ENCODE measurements at places on chromosomes 3 and 15. TPM values are rescaled to one million over a fixed set of nuclear protein-coding genes. Genes with fewer than 3 reads are reported as not detected.

DNA sequence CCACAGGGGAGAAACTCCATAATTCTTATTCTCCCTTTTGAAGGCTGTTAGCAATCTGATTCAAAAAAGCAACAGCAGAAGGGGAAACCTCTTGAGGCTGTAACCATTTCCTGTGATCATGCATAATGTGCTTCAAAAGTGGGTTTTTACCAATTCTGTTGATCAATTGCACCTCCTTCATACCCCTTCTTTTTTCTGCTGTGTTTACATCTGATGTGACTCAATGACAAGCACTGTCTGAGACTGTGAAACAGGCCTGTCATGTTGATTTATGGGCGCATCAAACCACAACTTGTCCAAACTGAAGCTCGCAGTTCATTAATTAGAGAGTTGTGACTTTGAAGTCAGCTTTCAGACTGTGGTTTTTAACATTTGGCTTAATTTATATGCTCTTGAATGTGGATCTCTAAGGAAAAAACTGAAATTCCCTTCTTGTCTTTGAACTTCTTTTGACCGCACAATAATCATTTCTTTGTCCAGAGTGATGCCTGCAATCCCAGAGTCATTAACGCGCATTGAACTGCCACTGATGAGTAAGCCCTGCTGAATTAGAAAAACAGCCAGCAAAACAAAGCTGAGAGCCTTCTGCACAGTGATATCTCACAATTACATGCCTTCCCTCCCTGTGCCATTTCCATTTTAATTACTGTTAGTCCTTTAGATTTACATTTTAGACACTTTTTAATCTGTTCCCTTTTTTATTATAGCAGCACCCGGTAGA lies 532.8 kb downstream of the FOXP1 start:
- DNase-seq = peak; percentile 83

DNA sequence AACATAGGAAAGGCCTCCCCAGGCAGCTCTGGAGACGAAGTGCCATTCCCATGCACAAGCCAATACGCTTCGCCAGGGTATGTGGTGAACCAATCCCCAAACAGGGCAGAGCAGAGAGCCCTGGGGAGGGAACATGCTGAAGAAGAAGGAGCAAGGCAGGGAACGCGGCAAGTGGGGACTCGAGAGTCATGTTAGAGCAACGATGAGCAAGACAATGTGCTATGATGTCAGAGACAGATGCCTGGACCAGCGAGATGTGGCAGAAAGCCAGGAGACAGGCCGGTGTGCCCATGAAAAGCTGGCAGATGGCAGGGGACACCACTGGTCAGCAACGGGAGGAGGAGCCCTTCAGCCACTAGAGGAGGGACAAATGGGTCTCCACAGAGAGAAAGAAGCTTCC lies 39.6 kb downstream of the NIPA2 start:
- no peak for DNase-seq

DNA sequence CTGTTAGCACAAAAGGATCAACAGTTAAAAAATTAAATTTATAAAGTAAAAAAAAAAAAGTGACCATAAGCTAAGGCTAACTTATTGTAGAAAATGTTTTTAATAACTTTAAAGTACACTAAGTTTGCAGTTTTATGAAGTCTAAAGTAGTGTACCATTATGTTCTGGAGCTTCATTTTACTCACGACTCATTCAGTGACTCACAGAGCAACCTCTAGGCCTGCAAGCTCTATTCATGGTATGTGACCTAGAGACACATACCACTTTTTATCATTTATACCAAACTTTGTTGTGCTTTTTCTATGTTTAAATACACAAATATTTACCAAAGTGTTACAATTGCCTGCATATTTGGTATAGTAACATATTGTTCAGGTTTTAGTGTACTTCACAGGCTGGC lies 1552.3 kb downstream of the OTOL1 start:
- no peak for DNase-seq

DNA sequence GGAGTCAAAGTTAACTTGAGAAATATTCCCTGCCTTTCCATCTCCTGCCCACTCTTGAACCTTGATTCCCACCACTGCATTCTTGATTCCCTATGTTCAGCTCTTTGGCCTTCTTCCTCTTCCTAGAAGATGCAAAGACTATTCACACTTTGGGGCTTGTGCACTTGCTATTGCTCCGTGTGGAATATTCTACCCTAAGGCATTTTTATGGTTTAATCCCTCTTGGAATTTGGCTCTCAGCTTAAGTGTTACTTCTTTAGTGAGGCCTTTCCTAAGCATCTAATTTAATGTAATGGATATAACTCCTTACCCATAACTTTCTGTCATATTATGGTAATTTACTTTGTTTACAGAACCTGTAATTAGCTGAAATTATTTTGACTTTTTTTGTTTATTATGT lies 318.9 kb upstream of the COL8A1 start:
- DNase-seq = no peak

GRCh38 chr15:83498374-83498773 lies 51.2 kb downstream of the SH3GL3 start:
- no peak for DNase-seq

DNA sequence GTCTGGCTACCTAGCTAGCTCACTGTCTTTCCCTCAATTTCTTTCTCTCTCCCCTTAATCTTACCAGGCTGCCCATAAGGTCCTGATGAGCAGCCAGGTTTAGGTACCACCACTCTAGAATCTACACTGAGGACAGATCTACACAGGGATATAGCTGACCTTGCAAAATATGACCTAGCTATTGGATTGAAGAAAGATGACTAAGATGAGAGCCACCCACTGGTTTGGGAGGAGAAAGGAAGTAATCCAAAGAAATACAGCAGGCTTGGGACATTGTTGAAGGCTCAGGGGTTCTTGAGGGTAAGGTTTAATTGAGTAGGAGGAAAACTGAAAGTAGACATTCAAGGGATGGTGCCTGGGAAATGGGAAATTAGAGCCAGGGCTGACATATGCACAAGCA lies 142.0 kb upstream of the TMC3 start:
- DNase-seq = no peak

- peak; percentile 68 for DNase-seq
These were observed 624 bp downstream of the BRK1 start for GRCh38 chr3:10116138-10116460.

DNA sequence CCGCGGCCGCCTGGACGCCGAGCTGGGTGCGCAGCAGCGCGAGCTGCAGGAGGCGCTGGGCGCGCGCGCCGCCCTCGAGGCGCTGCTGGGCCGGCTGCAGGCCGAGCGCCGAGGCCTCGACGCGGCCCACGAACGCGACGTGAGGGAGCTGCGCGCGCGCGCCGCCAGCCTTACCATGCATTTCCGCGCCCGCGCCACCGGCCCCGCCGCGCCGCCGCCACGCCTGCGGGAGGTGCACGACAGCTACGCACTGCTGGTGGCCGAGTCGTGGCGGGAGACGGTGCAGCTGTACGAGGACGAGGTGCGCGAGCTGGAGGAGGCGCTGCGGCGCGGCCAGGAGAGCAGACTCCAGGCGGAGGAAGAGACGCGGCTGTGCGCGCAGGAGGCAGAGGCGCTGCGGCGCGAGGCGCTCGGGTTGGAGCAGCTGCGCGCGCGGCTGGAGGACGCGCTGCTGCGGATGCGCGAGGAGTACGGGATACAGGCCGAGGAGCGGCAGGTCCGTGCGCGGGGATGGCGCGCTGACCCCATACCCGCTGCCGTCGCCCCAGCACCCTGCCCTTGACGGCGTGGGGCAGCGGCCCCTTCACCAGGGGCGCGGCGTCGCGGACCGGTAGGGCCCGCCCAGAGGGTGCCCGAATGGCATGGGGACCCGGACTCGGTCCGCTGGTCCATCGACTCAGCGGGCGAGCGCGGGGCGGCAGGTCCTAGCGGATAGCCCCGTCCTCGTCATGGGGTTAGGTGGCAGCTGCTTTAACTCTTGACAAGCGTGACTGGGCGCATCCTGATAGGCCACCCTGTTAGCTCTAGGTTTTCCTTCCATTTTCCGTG lies 848 bp downstream of the SYNM start:
- DNase-seq = peak; percentile 74

DNA sequence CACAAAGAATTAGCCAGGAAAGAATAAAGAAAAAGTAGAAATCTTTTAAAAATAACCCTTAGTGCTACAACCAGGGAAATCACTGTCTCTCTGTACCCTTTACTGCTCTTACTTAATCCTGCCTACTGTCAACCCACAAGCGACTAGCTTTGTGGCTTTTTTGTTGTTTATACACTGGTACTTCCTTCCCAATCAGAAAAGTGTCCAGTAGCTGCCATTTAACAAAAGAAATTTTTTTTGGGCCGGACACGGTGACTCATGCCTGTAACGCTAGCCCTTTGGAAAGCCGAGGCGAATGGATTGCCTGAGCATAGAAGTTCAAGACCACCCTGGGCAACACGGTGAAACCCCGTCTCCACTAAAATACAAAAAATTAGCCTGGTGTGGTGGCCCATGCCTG lies 13.8 kb upstream of the FAM219B start:
- DNase-seq = peak; percentile 43

The GSK3B gene
- 39.5 TPM for polyA plus RNA-seq

The TMEM266 gene
- polyA plus RNA-seq = 0.09 TPM

The LRRC2 gene
- polyA plus RNA-seq = 0.27 TPM

The ALDH1A3 gene
- 4.2 TPM for polyA plus RNA-seq

The CMTM8 gene
- polyA plus RNA-seq = 0.19 TPM

The CNTN3 gene
- 4.3 TPM for polyA plus RNA-seq
